ENCODE measurements at places on chromosomes 1 and 21. TPM values are rescaled to one million over a fixed set of nuclear protein-coding genes. Genes with fewer than 3 reads are reported as not detected.
A peak's percentile ranks its signal among the peaks of the same experiment; 100 is the strongest.

- no peak for DNase-seq
Observed at GRCh38 chr21:29215709-29216108, 83.0 kb upstream of the BACH1 start.

DNA sequence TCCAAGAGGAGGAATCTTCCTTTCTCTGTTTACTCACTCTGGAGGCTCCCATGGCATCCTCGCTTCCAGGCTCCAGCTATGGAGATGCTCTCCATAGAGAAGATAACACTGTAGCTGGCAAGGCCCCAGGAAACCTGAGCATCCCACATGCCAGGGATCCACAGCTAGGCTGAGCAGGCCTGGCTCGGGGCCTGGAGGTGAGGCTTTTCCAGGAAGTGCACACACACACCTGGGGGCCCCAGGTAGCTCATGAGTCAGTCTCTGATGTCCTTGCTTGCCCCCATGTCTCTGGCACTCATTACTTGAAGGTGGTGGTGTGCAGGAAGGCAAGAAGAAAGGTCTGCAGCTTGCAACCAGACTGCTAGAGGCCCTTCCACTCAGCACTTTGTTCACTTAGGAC, 5.5 kb upstream of the LCE5A start:
- no peak for DNase-seq

DNA sequence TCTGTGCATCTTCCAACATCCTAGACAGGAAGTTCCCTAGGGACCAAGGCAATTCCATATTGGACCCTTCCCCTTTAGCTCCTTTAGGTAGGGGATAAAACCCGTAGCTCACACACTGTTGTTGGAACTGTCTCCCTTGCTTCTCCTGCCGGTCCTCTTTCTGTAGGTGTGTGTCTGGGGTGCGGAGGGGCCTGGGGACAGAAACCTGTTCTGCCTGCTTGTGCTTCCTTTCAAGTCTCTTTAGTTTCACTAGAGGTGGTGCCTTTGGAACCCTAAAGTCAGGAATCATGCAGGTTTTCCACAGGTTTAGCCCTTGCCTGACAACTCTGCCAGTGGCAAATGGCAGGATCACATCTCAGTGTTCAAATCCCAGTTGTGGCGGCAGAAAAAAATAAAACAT, 74.6 kb upstream of the PTGFRN start:
- DNase-seq: no peak

DNA sequence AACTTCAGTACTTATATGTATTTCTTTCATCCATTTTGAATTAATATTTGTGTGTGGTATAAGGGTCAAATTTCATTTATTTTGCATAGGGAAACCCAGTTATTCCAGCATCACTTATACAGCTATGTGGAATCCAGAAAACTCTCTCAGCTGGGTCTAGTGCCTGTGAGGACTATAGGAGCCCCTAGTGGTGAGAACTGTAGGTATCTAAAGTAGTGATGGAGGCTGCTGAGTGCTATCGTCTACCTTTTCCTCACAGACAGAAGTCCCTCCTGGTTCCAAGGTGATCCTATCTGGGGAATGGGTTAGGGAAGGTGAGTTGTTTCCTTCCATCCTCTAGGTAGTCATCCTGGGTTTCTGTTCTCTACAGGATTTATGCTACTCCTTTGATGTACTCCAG, 352.0 kb upstream of the C1orf87 start:
- DNase-seq: no peak

DNA sequence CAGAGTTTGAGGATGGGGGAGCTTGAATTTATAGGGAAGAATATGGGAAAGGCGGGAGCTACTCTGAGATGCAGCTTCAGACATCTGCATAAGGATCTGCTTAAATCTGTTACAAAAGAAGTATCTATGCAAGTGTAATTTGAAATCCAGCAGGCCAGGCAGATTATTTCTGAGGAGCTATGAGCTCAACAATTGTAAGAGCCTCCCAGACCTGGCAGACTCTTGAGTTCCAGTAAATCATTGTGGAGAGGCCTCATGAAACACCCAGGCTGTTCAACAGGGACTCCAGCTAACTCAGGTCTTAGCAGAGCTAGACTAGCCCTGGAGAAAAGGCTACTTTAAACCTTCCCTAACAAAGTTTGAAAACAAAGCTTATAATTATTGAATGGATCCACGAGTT, 647.5 kb upstream of the CHRM3 start:
- DNase-seq: no peak

GRCh38 chr1:32239790-32240139, 7.3 kb upstream of the FAM167B start:
- peak; percentile 49 for DNase-seq

GRCh38 chr1:235325139-235325538, 2.8 kb downstream of the ARID4B start:
- no peak for DNase-seq

MYCL gene
- polyA plus RNA-seq: 3.0 TPM

CLCNKB gene
- 1.5 TPM for polyA plus RNA-seq

SLC5A9 gene
- polyA plus RNA-seq: 9.5 TPM

Data from pancreas (tissue), 10 donors.